Activated T-helper 2 cell treated with anti-CD3 and anti-CD28 coated beads, Interferon-gamma antibody, Interleukin-2, Interleukin-4, amounts not matched to agents 10 μg/mL and 5 μg/mL and 100 μg/mL, durations not matched to agents 14 hours and 24 hours and 36 hours (primary cell): ENCODE measurements at places on chromosomes 2 and 18.

DNA sequence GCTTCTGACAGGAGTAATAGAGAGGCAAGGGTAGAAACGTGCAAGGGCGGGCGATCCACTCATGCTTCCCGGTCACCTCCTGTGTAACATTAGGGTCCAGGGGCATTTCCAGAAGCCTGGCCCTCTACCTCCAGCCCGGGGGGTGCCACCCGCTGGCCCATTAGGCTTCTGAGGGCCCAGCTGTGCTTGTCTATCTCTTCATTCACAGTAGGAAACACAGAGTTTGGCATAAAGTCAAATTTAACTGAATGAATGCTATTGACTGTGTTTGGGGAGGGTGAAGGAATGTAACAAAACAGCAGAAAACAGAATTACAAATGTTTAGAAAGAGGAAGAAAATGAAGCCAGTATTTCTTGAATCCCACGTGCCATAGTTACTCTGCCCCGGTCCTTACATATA lies 112.4 kb upstream of the SLC66A3 start:
- no peak for DNase-seq
- peaks cover 3% of the 10 kb centered on the region for H3K27me3 ChIP-seq
- no peaks in the 10 kb centered on the region for H3K36me3 ChIP-seq
- no peaks in the 10 kb centered on the region for H3K4me1 ChIP-seq

DNA sequence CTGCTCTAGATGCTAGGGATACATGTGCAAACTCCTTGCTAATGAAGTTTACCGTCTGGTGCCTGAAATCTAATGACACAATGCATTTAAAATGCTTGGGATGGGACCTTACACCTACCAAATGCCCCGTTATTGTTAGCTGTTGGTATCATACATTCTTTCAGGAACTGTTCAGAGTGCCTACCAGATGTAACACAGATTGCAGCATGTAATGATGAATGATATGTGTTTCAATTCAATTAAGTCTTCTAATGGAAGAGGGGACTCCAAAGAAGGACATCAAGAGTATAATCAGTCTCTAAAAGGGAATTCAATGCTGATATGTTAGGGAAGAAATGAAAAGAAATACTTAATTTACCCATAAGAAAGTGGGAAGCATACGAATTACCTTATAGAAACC lies 3.2 kb downstream of the LYPD6 start:
- H3K4me3 ChIP-seq = no peak overlapping the region
- DNase-seq = no peak
- peaks cover 39% of the 10 kb centered on the region for H3K27me3 ChIP-seq

DNA sequence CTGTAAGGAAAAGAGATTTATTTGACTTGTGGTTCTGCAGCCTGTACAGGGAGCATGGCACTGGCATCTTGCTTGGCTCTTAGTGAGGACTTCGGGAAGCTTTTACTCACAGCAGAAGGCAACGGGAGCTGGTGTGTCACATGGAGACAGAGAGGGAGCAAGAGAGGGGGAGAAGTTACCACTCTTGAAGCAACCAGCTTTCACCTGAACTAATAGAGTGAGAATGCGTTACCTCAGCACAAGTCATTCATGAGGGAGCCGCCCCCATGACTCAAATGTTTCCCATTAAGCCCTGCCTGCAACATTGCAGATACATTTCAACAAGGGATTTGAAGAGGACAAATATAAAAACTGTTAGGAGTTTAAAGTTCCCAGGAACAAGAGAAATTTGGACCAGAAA lies 190.0 kb downstream of the CYRIA start:
- H3K36me3 ChIP-seq = no peaks in the 10 kb centered on the region
- H3K4me3 ChIP-seq = no peak overlapping the region
- DNase-seq = no peak
- H3K4me1 ChIP-seq = peaks cover 3% of the 10 kb centered on the region
- H3K27ac ChIP-seq = no peak overlapping the region

DNA sequence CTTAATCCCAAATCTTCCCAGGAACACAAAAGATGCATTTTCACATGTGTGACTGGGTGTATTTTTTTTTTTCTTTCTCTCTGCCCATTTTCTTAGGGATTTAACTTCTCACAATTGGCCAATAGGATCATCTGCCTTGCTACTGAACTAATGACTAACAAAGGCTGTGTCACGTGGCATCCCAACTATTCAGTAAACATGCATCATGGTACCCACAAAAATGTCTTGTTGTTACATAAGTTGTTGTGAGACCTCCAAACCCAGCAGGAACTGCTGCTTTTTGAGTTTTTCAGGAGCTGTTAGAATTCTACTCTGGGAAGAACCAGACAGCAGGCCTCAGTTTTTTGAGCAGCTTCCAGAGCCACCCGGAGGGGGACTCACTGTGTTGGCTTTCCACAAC lies 31.9 kb downstream of the GAD1 start:
- H3K27me3 ChIP-seq = no peaks in the 10 kb centered on the region
